ENCODE measurements at places on chromosomes 7 and 10.

DNA sequence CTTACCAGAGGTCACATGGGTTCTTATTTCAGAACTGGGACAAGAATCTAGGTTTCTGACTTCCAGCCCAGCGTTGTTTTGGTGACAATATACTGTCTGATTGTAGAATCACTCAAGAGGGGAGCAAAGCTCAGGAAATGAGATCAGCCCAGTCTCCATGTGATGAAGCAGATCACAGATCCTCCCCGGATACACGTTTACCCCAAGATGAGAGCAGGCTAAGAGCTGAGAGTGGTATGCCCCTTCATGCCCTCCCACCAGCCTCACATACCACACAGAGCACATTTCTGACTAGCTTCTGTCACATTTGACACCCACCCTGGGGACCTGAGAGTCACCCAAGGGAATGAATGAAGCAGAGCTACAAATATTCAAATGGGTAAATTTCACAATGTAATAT lies 27.1 kb upstream of the PRKCQ start:
- DNase-seq: no peak

GRCh38 chr10:114940735-114941134 lies 2.7 kb downstream of the TRUB1 start:
- no peak for DNase-seq

GRCh38 chr7:43650457-43651052 lies 67.6 kb downstream of the STK17A start:
- no peak for DNase-seq

DNA sequence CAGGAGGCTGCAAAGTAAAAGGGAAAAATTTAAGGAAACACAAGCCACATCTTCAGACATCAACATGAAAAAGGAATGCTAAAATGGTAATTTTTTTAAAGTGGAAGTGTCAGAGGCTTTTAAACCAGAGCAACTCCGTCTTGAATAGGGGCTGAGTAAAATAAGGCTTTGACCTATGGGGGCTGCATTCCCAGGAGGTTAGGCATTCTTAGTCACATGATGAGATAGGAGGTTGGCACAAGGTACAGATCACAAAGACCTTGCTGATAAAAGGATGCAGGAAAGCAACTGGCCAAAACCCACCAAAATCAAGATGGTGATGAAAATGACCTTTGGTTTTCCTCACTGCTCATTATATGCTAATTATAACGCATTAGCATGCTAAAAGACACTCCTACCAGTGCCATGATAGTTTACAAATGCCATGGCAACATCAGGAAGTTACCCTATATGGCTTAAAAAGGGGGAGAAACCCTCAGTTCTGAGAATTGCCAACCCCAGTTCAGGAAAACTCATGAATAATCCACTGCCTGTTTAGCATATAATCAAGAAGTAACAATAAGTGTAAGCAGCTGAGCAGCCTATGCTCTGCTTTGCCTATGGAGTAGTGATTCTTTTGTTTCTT lies 128.3 kb downstream of the SKAP2 start:
- no peak for DNase-seq

GRCh38 chr7:79949778-79950177 lies 184.9 kb upstream of the GNAI1 start:
- DNase-seq: no peak

DNA sequence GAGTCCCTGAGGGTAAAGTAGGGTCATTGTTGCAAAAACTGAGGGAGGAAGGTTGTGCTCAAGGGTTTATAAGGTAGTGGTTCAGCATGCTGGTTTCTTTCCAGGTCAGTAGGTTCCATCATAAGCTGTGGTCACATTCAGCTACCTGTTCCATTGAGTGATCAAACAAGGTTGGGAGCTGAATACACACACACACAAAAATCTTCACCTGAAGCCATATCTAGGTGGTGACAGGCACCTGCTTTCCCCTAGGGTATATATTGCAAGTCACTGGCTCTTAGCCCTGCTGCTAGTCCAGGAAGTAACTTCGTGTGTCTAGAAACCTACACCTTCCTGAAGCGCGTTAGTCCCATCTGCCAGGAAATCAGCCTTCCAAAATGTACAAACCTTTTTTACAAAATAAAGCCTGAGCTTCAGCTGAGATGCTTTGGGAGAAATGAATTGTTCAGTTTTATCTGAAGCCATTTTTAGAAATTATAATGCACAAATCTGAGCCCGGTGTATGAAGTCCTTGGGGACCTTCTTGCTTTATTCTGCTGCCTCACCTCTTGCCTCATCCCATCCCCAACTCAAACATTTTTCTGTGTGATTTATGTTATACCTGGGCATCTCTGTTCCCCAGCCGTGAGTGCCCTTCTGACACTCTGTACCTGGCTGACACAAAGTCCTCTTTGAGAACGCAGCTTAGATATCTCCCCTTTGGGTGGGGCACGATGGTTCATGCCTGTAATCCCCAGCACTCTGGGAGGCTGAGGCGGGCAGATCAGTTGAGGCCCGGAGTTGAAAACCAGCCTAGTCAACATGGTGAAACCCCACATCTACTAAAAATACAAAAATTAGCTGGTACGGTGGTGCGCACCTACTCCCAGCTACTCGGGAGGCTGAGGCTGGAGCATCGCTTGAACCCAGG lies 10.6 kb upstream of the LAMTOR4 start:
- no peak for DNase-seq

GRCh38 chr10:24821986-24822385 lies 98.3 kb upstream of the ARHGAP21 start:
- DNase-seq: no peak

GRCh38 chr7:51213618-51214017 lies 103.0 kb downstream of the COBL start:
- DNase-seq: no peak

DNA sequence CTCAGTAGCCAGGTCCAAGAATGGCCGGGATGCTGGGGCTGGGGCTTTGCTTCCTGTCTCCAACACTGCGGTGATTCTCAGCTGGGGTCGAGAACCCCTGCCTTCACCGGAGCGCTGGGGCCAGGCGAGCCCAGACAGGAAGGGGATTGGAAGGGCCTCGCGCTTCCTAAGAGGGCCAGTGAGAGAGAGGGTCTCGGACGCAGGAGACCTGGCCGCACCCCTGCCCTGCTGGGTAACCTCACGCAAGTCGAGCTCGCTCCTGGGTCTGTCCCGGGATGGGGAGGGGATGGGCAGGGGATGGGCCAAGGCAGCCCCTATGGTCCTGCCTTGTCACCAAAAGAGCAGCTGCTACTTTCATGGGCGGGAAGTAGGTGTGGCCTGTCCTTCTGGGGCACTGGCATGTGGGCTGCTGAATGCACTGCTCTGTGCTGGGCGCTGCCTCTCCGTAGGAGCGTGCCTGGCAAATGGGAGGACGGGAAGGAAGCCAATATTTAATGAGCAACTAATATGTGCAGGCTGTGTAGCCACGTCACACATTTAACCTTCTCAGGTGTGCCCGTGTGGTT lies 20.0 kb downstream of the KCNK18 start:
- no peak for DNase-seq

GRCh38 chr7:142567201-142568075 lies 181.8 kb upstream of the PRSS1 start:
- DNase-seq: no peak

DNA sequence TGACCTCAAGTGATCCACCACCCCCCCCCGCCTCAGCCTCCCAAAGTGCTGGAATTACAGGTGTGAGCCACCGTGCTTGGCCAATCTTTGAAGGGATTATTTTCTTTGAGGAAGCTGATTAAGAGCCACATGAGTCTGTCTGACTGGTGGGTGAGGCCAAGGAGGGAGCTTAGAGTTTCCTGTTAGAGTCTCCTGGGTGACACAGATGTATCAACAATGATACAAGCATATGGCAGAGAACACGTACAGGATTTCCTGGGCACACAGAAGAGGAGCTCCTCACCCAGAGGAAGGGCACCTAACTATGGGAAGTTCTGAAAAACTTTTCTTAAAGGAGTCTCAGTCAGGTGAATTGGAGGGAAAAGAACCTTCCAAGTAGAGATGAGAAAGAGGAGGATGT lies 69.4 kb downstream of the GOLGA7B start:
- no peak for DNase-seq

- no peak for DNase-seq
Measured at GRCh38 chr10:126497672-126498071, 109.4 kb upstream of the ADAM12 start.

DNA sequence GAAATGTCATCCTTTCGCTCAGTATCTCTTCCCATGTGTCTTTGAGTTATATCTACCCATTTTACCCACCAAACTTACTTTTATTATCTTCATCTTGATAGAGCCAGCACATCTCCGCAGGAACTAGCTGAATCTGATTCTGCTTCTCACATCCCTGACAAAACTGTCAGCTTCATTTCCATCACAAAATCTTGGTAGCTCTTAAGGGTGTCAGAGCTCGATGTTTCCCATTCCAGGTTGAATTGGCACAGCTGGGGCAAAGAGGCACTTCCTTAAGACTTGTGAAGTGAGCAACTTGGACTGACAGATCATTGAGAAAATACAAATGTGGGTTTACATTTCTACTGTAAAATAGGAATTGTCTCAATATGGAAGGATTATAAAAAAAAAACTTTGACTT lies 434.5 kb downstream of the SUGCT start:
- no peak for DNase-seq

DNA sequence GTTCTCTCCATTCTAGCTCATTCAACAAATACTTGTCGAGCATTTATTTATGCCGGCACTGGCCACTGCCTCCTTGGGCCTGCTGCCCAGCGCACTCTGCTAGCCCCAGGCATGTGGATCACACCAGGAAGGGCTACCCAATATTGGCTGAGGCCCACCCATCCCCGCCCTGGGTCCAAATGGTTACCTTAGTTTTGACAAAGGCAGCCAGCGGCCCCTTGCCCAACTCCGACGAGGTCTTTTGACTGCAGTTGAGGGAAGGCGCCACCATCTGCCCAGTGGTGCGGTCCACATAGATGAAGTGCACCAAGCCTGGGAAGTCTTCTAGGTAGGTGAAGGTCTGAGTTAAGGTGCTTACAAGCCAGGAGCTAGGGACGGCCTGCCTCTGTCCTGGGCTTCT lies 7.2 kb upstream of the PYROXD2 start:
- no peak for DNase-seq

DNA sequence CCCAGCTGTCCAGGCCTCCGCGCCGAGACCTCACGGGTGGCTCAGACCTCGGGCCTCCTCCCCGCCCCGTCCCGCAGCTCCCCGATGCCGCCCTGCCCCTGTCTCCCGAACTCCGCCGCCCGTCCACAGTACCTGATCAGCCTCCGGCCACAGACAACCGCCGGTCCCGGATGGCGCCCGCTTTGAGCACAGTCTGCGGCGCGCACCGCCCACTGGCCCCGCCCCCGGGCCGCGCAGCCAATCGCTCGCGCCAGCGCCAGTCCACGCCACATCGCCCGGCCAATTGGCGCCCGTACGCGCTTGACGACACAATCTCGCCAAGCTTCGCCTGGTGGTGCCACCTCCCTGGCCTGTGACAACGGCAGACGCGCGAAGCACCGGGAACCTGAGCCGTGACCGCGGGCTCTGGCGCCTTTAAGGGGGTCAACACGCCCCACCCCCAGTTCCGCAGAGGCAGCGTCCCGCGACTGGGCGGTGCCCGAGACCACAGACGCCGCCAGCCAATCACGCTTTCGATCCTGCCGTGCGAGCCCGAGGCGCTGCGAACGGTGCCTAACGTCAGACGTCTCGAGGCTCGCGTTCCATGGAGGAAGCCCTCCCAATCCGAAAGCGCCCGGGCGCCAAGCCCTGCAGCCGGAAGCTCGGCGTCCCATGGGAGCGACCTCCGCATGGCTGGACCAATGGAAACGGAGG lies at the start of gene IDI1:
Gene IDI1, minus strand, starts transcription at position 388 of the 693 bp plus-strand sequence. Its CDS starts 116 bp downstream, at position 272.
- peak; percentile 93 for DNase-seq

GRCh38 chr10:18312374-18313139 lies 172.3 kb downstream of the CACNB2 start:
- no peak for DNase-seq

DNA sequence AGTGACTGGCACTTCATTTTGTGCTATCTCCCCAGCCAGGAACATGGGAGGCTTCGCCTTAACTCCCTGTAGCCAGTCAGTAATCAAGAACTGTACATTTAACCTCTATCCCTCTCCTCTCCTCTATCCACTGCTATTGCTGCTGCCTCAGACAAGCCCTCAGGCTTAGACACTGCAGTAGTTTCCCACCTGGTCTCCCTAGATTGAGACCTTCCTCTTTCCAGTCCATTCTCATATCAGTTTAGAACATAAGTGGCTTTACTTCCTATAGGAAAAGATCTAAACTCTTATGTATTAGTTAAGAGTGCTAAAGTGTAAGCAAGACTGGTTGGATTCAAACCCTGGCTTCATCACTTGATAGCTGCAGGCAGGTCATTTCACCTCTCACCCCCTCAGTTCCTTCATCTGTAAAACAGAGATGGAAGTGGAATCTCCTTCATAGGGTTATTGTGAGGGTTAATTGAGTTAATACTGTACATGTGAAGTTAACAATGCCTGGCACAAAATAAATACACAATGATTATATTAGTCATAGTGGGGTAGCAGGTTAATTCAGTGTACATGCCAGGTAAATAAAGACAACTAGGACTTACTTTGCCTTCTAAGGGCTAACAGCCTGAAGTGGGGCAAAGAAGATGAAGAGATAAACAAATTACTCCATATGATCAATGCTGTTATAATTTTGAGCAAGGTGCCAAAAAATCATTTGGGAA lies 76.1 kb downstream of the ZNF277 start:
- no peak for DNase-seq

DNA sequence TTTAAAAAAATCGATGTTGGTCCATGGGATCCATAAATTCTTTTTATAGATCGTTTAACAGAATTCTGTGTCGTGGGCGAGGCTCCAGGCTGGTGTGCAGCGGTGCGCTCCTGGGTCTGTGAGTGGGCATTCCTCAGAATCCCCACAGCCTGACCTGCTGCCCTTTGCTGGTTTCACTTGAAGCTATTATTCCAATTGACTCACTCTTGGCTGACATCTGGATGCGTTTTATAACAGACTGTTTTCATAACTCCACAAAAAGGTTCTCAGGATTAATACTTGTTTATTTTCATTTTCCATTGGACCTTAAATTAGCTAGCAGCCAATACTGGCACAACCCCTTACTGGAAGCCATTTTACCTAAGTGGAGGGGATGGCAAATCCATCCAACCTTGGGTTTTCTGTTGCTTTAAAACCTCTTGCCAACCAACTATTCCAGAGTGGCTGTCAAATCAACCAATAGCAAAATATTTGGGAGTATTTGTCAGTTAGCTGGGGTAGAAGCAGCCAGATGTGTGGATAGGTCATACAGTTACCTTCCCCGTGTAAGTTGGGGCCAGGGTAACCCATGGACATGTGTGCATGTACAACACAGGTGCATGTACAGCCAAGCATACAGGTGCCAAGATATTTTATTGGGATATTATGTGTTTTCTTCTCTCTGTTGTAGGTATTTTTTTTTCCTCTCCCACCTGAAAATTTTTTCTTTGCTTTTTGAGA lies 160.7 kb upstream of the ZNF32 start:
- DNase-seq: no peak

GRCh38 chr7:96181174-96181573 lies 140.7 kb downstream of the SLC25A13 start:
- DNase-seq: no peak

DNA sequence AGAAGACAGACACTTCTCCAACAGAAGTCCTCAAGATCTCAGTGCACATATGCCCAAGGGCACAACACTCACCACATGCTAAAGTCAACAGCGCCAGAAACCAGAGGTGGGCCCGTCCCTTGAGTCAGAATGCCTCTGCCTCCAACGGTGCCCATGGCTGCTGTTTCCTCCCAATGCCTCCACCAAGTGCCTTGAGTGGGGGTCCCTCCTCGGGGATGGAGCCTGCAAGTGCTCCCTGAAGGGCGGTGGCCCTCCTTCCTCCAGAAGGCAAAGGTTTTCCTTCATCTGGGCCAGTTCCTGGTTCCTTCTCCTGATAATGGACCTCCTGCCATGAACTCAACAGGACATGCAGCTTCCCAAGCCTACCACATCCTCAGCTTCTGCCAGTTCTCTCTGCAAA lies 58.5 kb downstream of the TNS3 start:
- DNase-seq: no peak

- DNase-seq: no peak
Measured at GRCh38 chr7:40000734-40001315, 50.8 kb downstream of the CDK13 start.

All from stimulated activated CD8-positive, alpha-beta memory T cell treated with anti-CD3 and anti-CD28 coated beads, Interleukin-2, amount 100 ng/mL, for 1 hour (primary cell).